Hematopoietic multipotent progenitor cell treated with erythropoietin and hydrocortisone succinate and interleukin-3 and kit ligand, for 8 days (in vitro differentiated cells): ENCODE measurements at places on chromosomes 2 and 18.
A peak's percentile ranks its signal among the peaks of the same experiment; 100 is the strongest.

DNA sequence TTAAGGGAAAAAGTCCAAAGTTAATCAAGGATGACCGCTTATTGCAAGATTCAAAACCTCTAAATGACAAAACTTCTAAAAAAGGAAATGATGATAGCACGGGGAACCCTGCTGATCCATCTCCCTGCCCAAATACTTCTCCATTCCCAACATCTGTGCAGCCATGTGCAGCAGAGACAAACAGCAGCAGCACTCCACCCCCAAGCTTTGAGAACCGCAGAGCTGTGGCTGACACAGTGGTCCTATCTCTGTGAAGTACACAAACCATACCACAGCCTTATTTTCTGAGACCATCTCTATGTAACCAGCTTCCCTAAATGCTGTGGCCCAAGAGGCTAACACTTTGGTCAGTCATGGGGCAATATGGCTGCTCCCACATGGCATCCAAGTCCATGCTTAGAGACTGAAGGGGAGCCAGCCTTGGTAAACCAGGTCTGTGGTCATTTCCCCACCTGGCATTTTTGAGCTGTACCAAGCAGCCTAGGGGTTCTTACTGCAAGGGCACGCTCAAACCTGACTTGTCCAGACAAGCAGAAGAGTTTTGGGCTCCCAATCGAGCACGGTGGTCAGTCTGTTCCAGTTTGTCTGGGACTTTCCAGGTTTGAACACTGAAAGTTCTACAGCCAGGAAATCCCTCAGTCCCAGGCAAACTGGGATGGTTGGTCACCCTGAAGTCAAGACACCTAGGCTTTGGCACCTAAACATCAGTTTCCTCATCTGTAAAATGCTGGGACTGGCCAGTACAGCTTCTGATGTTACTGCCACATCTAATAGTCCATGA is 17.1 kb upstream of the NFE2L2 start:
- peak; percentile 58 for DNase-seq

DNA sequence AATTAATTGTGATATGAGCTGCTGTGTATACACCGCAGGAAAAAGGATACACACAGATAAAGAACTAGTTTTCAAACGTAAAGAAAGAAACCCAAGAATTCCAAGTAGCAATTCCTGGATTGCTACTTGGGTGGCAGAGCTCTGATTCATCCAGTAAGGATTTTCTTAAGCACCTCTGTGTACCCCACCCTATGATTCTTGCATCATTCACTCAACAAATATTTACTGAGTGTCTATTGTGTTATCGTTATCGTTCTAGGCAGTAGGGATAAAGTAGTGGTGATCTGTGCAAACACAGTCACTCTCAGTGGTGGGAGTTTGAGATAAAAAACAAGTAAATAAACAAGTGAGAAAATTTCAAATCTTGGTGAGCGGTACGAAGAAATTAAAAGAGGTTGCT is 4.9 kb upstream of the TMEM200C start:
- DNase-seq: no peak

DNA sequence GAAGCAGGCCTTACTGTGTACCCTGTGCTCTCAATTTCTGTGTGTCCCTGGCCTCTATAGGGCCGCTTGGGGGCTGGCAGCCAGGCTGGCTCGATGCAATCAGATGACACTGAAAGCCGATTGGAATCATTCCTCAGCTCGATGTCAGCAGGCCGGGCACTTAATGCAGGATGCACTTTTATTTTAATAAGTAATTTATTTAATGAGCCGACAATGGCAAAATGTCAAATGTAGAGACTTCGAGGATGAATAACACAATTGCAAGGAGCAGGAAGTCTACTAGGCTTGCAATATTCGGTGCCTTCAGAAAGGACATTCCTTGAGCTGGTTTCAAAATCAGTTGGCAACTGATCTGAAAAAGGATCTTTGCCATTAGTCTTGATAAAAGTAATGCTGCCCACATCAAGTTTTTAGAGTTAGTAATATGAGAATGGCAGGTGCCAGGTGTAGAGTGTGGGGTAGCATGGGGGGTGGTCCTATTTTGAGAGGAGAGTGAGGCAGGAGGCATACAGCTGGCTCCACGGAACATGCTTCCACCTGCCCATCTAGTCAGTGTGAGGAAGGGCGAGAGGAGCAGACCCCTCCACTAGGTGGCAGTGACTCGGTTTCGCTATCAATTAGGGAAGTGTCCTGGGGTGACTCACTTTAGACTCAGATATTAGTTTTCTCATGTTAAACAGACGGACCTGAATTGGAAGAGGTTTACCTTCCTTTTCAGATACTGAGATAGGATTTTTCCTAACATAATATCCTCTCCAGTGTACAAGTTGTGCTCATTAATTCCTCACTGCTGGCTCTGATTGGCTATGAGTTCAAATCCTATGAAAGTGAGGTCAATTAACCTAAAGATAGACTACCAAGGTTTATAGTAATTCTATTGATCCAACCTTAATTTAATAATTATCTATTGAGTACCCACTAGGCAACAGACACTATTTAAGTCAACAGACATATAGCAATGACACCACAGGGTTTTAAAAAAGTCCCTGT is 80.9 kb downstream of the NABP1 start:
- DNase-seq: peak; percentile 82

- no peak for DNase-seq
These were observed 293.4 kb upstream of the MEX3C start for GRCh38 chr18:51490860-51491259.
